Aorta (tissue), 5 donors: ENCODE measurements at places on chromosomes 1 and 21. TPM values are rescaled to one million over a fixed set of nuclear protein-coding genes. Genes with fewer than 3 reads are reported as not detected.

Gene OR14K1
- 0.42 TPM for total RNA-seq

DNA sequence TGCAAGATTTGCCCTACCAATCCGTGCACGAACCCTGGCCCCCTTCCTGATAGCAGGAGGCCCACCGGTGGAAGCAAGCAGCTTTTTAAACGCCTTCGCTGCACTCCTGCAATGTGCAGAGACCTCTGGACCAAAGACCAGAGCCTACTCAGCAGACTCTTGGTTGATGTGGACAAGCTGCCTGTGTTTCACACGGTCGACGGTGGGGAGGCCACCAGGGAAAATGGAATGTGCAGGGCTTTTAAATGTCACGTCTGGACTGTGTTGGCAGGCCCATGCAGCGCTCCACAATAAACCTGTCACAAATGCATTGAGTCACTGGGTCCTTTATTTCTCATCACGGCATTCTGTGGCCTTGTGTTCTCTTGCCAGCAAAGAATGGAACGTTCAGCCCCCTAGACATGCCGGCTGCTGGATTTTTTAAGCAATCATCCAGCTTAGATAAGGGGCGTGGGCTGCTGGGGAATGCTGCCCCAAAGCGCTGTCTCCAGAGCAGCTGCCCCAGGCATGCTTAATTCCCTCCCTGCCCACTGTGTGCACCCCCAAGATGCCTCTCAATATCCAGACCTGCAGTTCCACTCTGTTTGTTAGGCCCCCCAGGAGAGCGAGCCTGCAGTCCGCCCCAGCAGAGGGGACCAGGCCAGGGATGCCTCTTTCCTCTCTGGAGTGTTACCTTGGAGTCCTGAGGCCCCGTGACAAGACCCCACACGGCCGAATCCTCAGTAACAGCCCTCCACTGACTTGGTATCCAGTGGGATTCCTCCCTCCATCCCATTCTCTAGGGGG, 71.3 kb downstream of the ATP5PO start:
- no peaks in the 10 kb centered on the region for H3K27me3 ChIP-seq
- H3K4me3 ChIP-seq, result no peak overlapping the region
- H3K27ac ChIP-seq, result peak overlapping the region; percentile 4
- H3K4me1 ChIP-seq, result no peaks in the 10 kb centered on the region

GRCh38 chr1:37255136-37255795, 219.1 kb upstream of the ZC3H12A start:
- no peak for DNase-seq
- H3K36me3 ChIP-seq, result no peaks in the 10 kb centered on the region
- H3K4me3 ChIP-seq, result no peak overlapping the region
- no peak overlapping the region for H3K27ac ChIP-seq

DNA sequence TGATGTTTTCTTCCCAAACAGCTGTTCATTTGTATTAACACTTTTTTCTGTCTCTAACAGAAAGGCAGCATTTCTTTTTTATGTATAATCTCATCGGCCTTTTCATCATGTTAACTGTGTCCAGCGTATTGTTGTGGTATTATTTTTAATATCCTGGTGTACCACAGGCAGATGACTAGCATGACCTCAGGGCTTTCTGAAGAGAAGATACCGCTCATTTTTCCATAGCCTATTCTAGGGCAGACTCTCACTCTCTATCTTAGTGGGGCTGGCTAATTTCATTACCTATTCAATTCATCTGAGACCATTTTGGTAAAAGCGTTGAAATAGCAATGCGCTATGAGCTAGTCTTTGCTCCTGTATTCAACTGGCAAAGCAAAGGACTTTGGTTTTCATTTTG, 209.9 kb downstream of the SDCCAG8 start:
- H3K27me3 ChIP-seq, result no peaks in the 10 kb centered on the region
- H3K4me3 ChIP-seq, result no peak overlapping the region
- no peaks in the 10 kb centered on the region for H3K4me1 ChIP-seq
- DNase-seq, result no peak
- H3K27ac ChIP-seq, result no peak overlapping the region

Gene GPR37L1
- total RNA-seq, result 0.06 TPM

DNA sequence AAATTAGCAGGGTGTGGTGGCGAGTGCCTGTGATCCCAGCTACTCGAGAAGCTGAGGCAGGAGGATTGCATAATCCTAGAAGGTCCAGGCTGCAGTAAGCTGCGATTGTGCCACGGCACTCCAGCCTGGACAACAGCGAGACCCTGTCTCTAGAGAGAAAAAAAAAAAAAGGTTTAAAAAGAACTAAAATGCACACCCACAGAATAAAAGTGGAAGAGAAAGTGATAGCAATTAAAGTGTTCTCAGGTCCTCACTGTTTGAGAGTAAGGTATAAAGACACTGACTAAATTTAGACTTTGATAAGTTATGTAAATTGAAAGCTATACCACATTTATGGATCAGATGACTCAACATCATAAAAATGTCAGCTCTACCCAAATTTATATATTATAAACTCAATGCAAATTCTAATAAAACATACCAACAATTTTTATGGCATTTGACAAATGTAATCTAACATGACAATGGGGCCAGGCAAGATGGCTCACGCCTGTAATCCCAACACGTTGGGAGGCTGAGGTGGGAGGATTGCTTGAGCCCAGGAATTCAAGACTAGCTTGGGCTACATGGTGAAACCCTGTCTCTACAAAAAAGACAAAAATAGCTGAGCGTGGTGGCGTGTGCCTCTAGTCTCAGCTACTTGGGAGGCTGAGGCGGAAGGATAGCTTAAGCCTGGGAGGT, 11.8 kb downstream of the ZBTB17 start:
- peaks cover 2% of the 10 kb centered on the region for H3K36me3 ChIP-seq

Gene FGR
- total RNA-seq, result 21.7 TPM

Gene SFN
- total RNA-seq, result 7.6 TPM

Gene IGFN1
- total RNA-seq, result 0.12 TPM

DNA sequence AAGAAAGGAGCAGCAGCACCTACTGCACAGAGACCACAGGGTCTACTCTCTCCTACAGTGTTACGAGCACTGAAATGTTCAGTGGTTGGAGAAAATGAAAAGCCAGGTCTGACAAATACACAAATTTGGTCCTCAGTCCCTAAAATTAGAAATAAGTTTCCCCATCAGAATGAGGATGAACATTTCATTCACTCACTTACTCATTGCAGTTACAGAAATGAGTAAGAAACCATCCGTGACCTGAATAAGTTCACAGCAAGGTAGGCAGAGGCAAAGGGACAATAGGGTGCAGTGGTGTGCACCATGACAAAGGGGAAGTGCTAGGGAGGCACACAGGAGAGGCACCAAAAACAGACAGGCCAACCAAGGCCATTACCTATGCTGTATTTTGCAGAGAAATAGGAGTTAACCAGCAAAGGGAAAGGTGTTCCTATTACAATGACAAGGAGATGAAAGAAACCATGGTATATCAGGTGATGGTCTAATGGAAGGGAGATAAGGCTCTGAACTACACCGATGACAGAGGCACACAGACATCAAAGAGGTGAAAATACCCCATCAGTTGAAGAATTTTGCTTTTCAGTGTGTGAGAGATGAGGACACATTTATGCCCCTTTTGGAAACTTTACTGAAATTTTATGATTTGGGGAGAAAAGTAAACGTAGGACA, 29.4 kb downstream of the VAV3 start:
- H3K36me3 ChIP-seq, result no peaks in the 10 kb centered on the region
- DNase-seq, result no peak
- no peaks in the 10 kb centered on the region for H3K27me3 ChIP-seq
- H3K4me3 ChIP-seq, result no peak overlapping the region

- no peaks in the 10 kb centered on the region for H3K27me3 ChIP-seq
- H3K4me1 ChIP-seq, result no peaks in the 10 kb centered on the region
- no peak overlapping the region for H3K4me3 ChIP-seq
- no peak for DNase-seq
Observed at GRCh38 chr1:3221112-3222041, 152.4 kb downstream of the PRDM16 start.

DNA sequence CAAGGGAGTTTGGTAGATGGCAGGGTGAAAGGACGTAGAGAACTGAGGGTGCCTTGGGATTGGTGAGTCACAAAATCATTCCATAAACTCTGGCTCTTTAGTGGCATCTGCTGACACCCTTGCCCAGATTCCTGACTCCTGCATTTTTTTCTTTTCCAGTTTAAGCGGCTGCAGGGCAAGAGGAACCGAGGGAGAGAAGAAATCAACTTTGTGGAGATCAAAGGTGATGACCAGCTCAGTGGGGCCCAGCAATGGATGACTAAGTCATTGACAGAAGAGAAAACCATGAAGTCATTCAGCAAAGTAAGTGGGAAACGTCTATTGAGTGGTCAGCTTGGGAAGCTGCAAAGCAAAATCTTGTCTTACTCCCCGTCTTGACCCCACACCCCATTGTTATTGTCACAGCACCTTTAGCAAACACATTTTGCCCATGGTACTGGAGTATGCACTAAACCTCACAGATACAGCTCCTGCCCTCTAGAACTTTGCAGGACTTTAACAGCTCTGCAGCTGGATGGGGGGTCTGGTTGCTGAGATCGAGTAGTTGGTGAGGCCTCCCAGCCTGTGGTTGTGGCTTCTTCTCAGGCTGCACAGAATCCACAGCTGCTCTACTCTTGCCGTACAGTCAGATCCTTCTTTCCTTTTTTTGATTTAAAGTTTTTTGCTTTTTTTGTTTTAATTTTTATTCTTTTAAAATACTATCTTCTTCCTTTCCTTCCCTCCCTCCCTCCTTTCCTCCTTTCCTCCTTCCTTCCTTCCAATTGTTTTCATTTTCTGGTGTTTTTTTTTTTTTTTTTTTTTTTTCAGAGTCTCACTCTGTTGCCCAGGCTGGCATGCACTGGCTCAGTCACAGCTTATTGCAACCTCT, 21.9 kb downstream of the SH2D2A start:
- H3K27ac ChIP-seq, result no peak overlapping the region
- no peak for DNase-seq
- H3K4me3 ChIP-seq, result no peak overlapping the region
- H3K4me1 ChIP-seq, result no peaks in the 10 kb centered on the region
- H3K27me3 ChIP-seq, result no peaks in the 10 kb centered on the region
- peaks cover 4% of the 10 kb centered on the region for H3K36me3 ChIP-seq

DNA sequence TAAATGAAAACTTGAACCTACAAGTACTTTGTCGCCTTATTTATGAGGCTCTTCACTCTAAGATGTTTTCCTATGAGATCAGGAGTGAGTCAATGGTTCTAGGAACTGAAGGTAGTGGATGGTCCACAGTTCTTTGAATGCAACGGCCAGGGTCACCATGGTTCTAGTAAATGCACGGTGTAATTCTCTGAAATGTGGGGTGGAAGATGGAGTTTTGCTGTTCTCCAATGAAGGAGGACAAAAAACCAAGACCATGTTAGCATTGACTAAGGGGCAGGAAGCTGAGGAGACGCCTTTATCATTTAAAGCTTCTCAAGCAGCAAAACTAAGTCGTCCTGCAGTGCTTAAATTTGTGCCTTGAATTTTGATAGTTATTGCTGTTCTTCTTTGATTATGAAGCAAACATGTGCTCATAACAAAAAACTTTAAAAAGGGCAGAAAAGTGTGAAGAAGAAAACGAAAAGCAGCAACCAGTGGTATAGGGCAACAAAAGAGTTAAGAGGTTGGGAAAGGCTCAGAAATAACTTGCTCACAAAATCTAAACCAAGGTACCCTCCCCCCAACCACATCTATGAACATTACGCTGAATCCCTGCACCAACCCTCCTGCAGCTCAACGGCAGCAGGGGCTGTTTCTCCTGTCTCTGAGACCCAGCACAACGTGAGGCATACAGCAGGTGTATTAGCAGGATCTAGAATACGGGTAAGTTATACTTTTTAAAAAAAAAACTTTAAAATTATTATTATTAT, 85.0 kb downstream of the MRPL37 start:
- H3K4me3 ChIP-seq, result no peak overlapping the region
- no peak for DNase-seq
- H3K27ac ChIP-seq, result no peak overlapping the region

Gene MROH9
- total RNA-seq, result 0.10 TPM
